ENCODE measurements at places on chromosomes 5 and 9.

- no peak for DNase-seq
Measured at GRCh38 chr5:159467666-159468065, 137.4 kb upstream of the IL12B start.

DNA sequence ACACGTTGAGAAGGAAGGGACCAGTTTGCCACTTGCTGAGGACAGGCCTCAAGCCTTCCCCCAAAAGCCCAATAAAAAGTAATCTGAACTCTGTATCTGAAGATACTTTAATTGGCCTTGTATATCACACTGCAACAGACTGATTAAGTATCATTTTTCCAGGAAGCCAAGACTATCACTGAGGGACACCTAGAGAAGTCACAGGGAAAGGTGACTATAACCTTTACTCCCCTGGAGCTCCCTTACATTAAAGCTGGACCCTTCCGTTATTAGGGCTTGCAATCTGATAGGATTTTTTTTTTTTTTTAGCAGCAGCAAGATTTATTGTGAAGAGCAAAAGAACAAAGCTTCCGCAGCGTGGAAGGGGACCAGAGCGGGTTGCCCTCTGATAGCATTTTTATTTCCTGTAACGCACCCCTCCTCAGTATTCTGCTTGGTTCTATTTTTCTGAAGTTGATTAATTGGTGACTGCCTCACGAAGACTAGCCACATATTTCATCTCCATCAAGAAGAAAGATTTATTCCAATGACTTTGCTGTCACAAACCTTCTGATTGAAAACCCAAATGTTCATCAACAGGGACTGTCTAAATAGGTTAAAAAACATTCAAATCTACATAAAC is 2.7 kb downstream of the CDC14B start:
- DNase-seq, result no peak

DNA sequence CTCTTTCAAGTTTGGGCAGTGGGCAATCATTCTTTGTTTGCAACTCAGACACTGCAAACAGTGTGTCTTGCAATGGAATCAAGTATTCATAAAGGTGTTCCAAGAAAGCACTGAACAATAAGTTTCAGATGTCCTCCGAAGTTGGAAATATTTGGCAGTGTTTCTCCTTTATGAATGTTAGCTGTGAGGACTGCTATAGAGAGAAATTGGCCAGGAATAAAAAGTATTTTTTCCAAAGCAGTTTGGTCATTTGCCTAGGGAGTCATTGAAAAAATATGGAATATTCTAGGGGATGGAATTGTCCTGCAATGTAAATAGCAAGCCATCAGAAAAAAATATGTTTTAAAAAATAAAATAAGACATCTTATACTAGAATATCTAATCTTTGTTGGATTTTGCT is 688.6 kb upstream of the SEMA6A start:
- DNase-seq, result no peak

- peak; percentile 22 for DNase-seq
Measured at GRCh38 chr5:10987925-10988504, 227.0 kb upstream of the DAP start.

- no peak for DNase-seq
Measured at GRCh38 chr5:14019768-14020290, 75.3 kb upstream of the DNAH5 start.

- DNase-seq, result no peak
Measured at GRCh38 chr9:90121762-90122161, 517.0 kb downstream of the GADD45G start.

DNA sequence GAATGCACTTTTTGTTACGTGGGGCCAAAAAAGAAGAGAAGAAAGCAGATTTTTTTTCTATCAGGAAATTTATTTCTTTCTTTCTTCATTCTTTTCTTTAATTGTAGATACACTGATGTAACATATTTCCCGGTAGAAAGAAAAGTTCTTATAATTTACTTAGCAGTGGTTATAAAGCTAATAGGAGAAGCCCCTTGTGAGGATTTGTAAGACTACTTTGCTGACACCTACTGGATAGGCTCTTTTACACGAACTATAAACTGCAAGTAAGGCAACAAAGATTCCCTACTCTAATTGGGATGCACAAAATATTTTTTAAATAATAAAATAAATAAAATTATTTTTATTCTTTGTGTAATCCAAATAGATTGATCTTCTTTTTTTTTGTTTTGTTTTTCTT is 284.4 kb downstream of the DNAH5 start:
- DNase-seq, result no peak

- no peak for DNase-seq
Measured at GRCh38 chr9:69657269-69657668, 14.9 kb downstream of the APBA1 start.

DNA sequence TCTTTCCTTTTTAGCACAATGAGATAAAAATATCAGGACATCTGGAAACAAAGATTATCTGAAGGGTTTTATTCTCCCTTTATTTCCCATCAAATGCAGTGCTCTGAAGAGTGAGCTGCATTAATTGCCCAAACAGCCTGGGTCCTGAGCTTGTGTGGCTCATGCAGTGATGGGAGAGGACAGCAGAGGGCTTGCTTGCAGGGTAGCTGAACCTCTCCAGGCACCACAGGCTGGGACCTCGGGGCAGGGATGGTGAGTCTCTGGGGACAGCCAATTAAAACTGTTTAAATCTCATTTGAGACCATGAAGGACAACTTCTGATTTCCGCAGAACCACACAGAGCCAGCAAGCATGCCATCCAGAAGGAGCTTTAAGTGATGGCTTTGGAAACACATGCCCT is 71.2 kb downstream of the PLAC8L1 start:
- DNase-seq, result no peak

- no peak for DNase-seq
Measured at GRCh38 chr9:98801561-98801960, 5.2 kb upstream of the ANKS6 start.

DNA sequence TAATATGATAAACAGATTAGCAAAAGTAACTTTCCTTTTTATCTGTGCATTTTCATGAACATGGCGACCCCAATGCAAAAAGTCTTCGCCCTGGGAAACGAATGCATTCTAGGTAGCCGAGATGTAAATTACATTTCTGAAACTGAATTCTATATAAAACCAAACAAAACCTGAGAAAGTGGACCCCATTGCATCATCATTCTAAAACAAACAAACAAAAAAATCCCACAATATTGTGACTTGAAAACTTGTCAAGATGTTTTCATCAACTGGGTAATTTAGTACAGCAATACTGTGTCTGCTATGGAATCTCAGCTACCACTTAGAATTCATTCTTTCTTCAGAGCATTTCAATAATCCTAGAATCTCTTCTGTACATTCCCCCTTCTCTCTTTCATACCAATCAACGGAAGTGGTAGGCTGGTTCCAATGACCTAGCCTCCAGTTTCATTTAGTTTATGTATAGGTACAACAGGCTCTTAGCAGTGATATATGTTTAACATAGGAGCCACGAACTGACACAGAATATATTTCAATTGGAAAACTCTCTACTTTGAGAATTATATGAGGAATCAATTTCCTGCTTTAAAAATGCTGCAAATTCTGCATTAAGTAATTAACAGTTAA is 85.6 kb downstream of the FBXW11 start:
- DNase-seq, result no peak

- no peak for DNase-seq
Measured at GRCh38 chr5:53405396-53405795, 75.0 kb upstream of the FST start.

DNA sequence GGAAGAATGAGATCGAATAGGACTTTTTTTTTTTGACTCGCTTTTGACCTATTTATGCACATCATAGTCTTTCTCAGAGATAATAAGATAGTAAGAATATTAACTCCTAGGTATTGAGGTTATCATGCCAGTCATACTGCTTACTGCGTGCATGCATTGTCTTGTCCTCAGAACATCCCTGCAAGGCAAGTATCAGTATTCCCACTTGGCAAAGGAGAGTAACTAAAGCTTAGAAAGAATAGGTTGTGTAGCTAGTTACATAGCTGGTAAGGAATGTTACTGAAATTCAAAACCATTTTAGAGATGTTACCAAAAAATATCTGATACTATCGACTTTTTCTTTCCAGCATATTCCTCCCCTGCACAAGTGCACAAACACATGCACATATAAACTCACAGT is 296.1 kb upstream of the CLINT1 start:
- peak; percentile 20 for DNase-seq

DNA sequence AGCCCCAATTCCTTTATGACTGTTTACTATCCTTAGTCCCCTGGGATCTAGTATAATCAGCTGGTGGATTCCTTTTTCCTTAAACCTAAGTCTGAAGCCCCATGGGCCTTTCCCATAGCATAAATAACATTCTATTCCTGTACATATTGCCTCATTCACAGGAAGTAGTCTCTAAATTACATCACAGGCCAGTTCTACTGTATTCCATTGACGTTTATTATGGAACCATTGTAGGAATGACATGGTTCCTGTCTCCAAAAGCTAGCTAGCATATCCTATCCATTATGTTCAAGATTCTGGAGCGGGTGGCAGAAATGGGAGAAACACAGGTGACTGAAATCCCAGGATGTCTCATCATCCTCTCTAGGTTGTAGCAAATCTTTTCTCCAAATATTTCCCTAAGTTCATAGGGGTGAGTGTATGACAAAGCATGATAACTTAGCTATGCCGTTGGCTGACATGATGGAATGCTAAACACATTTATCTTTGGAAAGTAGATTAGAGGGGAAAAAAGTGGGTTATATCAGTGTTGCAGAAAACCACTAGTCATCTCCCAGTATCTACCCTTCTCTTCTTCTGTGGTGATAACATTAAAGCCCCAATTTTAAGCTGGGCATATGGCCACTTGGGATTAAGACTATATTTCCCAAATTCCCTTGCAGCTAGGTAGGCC is 140.1 kb downstream of the FGF1 start:
- DNase-seq, result peak; percentile 59

- no peak for DNase-seq
Measured at GRCh38 chr5:163094492-163095180, 342.8 kb upstream of the CCNG1 start.

GRCh38 chr9:88433583-88434255 is 45.5 kb downstream of the SPIN1 start:
- DNase-seq, result peak; percentile 10

DNA sequence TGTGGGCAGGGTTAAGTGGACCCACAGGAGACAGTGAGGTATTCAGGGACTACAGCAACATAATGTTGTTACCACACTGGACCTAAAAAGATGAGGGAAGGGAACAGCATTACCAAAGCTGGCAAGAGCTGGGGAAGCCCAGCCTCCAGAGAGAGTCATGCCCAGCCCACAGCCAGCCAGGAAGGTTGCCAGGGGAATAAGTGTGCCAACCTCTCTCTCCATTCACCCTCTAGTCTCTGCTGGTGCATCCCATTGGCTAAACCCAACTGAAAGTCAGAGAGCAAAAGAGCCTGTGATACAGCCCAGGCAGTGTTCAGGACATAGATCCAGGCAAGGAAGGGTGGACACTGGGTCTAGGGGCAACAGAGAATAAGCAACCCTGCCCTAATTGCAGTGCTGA is 35.8 kb upstream of the AFAP1L1 start:
- no peak for DNase-seq

- DNase-seq, result no peak
Measured at GRCh38 chr5:10676946-10677345, 84.1 kb downstream of the DAP start.

DNA sequence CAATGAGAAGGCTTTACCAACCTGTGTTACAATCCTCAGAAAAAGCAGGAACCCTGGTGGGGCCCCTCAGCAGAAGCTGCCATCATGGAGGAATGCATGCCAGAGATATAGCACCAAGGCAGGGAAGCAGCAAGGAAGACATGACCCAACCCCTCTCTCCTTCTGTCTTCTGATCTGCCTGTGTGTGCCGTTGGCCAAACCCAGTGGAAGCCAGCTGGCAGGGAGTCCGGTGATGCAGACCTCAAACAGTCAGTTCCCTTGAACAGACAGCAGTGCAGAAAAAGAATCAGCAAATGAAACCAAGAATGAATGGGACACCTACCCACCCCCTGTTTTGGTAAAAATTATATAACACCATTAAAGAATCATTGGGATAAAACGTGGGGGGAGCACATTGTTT is 234.2 kb downstream of the ZNF608 start:
- no peak for DNase-seq

DNA sequence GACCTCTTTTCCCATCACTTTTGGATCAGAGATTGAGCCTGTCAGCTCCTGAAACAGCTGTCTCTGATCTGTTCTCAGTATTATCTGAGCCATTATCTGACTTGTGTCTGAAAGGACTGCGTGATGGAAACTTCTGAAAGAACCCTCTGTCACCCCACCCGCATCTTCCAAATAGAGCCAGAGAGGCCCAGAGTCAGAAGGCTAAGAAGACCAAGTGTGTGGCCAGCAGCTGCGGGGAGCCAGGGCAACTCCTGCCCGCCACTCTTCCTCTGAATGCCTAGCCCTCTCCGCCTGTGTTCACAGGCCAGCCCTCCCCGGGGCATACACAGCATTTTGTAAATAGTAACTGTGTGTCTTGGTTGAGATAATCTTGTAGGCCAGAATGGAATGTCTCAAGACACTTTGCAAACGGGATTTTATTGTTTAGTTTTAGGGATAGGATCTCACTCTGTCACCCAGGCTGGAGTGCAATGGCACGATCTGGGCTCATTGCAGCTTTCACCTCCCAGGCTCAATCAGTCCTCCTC is 92.7 kb downstream of the AOPEP start:
- DNase-seq, result no peak

GRCh38 chr5:36982146-36982545 is 105.6 kb downstream of the NIPBL start:
- peak; percentile 19 for DNase-seq

DNA sequence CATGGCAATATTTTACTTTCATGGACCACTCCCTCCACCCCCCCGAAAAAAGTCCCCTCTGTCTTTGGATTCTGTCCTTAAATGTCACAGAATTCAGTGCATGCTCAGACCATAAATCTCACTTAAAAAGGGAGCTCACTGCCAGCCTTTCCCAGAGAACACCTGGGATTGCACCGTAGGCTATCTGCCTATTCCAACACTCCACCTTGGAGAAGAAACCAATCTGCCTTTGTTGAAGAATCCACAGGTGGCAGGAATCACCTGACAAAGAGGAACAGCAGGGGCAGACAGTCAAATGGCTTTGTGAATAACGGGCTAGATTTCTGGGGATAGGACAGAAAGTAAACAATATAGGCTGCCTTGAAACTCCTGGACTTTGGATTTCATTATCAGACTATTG is 306.7 kb upstream of the BRINP1 start:
- DNase-seq, result no peak

GRCh38 chr5:39697881-39698280 is 273.1 kb upstream of the DAB2 start:
- DNase-seq, result no peak

- DNase-seq, result no peak
Measured at GRCh38 chr5:137292461-137293027, 206.6 kb downstream of the SPOCK1 start.
